ENCODE measurements at places on chromosomes 1 and 21.

GRCh38 chr1:240090957-240091600 lies 604 bp upstream of the FMN2 start:
- DNase-seq: no peak

DNA sequence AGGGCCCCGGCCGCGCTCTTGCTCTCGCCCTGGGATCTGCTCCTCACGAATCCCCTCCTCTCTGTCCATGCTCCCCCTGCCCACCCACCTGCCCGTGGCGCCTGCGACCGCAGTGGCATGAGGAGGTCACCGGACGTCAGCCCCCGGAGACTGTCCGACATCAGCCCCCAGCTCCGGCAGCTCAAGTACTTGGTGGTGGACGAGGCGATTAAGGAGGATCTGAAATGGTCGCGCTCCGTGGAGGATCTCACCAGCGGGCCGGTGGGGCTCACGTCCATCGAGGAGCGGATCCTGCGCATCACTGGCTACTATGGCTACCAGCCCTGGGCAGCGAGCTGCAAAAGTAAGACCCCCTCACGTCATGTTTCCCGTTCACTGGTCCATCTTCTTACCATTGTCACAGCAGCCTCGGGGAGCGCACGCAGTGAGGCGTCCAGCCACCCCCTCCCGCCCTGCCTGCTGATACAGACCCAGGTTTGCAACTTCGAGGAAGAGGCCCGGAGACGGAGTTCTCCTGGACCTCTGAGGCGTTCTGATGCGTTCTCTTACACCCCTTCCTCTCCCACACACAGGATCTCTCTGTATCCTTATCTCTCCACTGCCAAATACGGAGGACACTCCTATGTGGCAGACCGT lies 1.1 kb downstream of the SLC35F3 start:
- DNase-seq: no peak

- no peak for DNase-seq
Measured at GRCh38 chr1:3219005-3219790, 150.2 kb downstream of the PRDM16 start.

GRCh38 chr1:42981871-42982270 lies 23.2 kb upstream of the SLC2A1 start:
- no peak for DNase-seq

- no peak for DNase-seq
Measured at GRCh38 chr1:230332575-230333066, 93.5 kb downstream of the PGBD5 start.

DNA sequence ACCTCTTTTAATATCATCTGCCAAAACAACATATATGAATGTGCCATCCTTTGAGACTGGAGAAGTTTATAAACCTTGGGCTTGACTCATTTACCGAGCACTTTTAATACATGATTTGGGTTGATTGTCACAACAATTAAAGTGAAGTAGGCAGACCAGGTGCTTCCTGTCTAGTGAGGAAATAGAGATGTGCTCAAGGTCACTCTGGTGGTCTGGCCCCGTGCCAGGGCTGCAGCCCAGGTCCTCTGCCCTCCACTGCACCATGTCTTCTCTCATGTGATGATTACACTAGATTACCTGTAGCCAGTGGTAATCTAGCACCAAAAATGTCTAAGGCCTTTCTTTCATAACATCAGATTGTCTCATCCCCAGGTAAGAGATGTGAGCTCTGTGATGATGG lies 61.8 kb upstream of the LAMC2 start:
- no peak for DNase-seq

GRCh38 chr1:114322207-114322606 lies 168.5 kb upstream of the SYT6 start:
- no peak for DNase-seq

DNA sequence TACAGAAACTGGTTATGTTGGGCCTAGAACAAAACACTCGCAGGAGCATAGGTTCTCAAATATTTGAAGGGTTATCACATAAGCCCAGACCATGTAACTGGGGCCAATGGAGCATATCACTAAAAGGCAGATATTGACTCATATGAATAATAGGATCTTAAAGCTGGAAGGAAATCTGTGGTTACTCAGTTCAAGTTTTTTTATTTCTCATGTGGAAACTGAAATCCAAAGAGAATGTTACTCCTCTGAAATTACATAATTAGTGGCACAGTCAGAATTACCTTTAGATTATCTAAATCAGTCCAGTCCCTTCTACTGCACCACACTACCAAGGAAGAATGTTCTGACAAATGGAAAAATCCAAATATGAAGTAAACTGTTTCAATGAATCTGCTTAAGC lies 12.0 kb downstream of the SLAMF8 start:
- DNase-seq: no peak

DNA sequence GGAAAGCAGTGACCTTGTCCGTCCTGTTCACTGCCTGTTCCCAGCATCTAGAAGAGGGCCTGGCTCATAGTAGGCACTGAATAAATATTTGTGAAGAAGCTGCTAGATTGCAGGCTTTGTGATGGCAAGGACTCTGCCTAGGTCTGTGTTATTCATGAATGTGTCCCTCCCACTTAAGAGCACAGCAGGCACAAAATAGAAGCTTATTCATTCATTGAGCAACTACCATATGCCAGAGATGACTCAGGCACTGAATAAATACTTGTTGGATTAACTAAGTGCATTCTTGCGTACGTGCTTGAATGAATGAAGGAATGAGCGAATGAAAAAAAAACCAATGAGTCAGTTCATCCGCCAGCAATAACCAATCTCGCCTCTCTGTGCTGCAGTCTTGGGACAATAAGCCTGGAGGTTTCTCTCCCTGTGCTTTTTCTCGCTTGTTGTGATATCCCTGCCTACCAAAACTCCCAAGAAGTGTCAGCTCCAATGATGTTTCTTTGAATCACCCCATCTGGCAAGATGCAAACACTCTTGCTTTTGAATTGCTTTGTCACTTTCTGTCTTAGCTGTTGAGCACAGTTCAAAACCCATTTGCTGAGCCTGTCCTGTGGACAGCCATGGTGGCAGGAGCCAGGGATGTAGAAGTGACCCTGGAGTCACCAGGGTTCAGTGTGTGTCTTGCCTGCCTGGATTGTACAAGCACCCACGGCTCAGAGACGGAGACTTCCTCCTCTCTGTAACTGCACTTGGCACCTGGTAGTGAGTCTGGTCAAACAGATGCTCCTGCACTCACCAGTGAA lies 143.9 kb downstream of the KAZN start:
- no peak for DNase-seq

DNA sequence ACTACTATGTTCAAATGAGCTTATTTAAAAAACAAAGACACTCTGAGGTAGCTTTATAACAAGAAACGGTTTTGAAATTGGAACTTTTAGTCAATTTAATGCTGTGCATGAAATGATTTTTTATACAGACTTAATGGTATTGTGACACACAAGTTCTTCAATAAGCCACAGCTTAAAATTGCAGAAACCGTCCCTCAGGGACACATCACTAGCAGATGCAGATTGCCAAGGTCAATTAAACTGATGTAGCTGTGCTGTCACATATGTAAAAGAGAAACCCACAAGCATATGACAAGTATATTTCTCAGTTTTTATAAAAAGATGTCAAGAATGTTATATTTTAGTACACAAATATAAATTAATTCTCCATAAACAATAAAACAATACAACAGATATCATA lies 366.9 kb downstream of the DPYD start:
- DNase-seq: no peak

GRCh38 chr21:18468790-18469189 lies 65.2 kb upstream of the TMPRSS15 start:
- no peak for DNase-seq

DNA sequence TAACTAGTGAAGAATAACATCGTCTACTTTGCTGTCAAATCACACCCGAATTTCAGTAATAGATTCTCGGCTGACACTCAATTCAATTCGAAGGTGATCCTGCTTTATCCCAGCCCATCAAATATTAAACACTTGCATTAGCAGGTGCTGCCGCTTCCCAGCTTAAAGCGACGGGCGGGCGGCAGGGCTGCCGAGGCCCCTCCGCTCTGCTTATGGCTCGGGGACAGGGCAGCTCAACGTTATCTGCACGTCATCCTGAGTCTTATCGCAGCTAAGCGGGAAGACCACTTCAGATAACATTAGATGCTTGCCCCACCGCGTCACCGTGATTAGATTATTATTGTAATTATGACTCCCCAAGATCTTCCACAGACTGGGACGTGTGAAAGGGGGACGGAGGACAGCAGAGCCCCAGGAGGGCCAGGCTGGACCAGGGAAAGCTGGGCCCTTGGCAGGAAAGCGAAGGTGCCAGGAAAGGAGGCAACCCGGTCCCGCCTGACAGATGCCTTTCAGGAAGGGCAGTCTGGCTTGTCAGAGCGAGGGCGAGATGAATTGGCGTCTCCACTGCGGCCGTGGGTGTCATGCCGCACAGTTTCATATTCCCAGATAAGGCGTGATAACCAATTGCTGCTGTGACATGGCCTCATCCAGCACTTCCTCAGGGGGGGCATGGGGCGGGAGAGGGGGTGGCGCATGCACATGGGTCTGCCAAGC lies 37.0 kb downstream of the DMAP1 start:
- DNase-seq: no peak

DNA sequence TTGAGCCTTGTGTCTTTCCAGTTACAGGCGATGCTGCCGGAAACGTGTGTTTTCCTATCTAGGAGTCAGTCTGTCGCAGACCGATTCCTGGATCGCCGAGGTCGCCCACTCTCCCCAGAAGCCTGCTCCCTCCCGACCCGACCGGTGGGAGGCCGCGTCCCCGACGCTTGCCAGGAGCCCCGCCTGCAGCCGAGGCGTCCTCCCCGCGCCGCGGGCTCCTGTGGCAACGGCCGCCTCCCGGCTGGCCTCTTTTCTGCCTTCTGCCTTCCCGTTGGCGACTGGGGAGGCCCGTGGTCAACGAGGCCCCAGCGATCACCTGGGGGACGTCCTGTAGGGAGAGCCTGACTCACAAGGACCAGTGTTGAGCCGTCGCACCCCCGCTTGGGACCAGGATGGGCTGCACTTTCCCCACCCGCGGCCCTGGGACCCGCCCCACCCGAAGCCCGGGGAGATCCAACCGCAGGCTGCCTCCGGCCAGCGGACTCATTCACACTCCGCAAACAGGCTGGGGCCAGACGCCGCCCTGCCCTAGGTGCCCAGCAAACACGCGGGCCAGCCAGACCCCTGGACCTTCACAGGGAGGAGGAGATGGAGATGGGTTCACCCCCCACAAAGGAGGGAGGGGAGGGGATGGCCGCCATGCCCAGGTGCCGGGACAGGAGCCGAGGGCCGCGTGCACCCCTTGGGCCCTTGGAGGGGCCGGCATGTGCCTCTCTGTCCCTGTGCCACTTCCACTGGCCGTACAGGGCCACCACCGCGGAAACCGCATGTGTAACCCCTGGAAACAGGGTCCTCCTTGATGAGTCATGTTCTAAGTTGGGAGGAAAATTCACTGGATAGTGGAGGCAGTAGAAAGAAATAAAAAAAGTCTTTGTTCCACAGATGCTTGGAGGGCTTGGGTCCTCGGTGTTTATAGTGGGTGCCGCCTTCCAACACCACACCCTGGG lies 7.2 kb upstream of the COL6A1 start:
- no peak for DNase-seq

GRCh38 chr1:160346958-160347357 lies 3.8 kb downstream of the NCSTN start:
- no peak for DNase-seq

GRCh38 chr1:201793306-201793925 lies 35.5 kb upstream of the IPO9 start:
- DNase-seq: no peak

DNA sequence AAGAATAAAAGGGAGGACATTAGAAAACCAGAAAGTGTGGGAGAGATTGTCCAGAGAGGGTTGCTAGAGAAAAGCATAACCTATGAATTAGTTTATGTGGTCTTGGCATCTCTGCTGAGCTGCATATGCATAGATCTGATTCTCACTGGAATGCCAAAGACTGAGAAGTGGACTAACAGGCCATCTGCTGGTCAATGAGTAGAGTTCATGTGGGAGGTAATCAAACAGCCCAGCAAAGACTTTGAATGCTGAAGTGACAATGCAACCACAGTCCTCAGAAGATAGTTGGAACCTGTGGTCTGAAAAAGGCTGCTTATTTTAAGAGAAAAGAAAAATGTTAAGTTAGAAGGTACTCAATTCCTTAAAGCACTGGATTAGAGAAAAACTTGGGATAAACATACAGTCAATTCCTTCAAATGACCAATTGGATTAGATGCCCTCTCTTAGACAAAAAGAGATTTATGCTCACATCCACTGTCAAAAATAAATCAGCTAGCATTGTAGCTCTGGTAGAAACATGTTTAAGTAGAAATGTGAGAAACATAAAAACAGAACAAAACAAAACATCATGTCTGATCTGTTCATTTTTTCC lies 382.8 kb downstream of the AMY1C start:
- DNase-seq: no peak

DNA sequence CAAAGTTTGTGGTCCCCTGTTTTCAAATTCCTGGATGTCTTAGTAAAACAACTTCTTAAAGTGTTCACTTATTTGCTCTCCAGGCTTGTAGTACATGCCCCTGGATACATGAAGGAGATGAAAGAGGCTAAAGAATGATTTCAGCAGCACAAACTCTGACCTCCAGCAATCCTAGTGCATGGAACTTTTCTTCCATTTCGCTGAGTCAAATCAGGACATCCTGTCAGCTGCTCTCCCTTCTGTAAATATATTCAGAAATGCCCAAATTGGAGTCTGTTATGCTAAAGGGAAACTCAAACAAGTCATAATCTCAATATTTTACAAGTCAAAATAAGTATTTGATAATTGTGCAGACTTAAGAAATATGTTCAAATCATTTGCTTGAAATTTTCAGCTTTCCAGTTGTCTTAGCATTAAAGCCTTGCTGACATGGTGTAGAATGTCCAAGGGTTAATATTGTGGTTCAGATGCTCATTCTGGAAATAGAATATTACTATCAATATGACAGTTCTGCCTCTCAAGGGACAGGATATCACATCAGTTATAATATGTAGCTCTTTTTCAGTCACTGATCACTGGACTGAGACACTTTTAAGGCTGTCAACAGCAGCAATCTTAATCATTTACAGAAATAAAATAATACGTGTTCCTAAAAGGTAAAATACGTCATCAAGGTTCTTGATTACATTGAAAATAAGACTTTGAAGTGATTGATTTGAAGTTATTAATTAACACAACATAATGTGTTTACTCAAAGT lies 1157.3 kb downstream of the PLA2G4A start:
- no peak for DNase-seq
